ENCODE measurements at places on chromosomes 12 and 14. TPM values are rescaled to one million over a fixed set of nuclear protein-coding genes. Genes with fewer than 3 reads are reported as not detected.

Gene TDRD9
- 9.1 TPM for total RNA-seq

GRCh38 chr12:50613463-50613862, 108.7 kb downstream of the DIP2B start:
- peaks cover 10% of the 10 kb centered on the region for H3K4me1 ChIP-seq
- H3K27me3 ChIP-seq: no peaks in the 10 kb centered on the region
- no peak for DNase-seq
- H3K4me3 ChIP-seq: no peak overlapping the region

GRCh38 chr12:116959845-116960514, 49.2 kb downstream of the FBXW8 start:
- H3K4me3 ChIP-seq: no peak overlapping the region
- H3K27me3 ChIP-seq: no peaks in the 10 kb centered on the region
- H3K36me3 ChIP-seq: no peaks in the 10 kb centered on the region
- no peak overlapping the region for H3K27ac ChIP-seq
- no peak for DNase-seq
- H3K4me1 ChIP-seq: no peaks in the 10 kb centered on the region

- DNase-seq: no peak
- H3K27me3 ChIP-seq: no peaks in the 10 kb centered on the region
- peaks cover 7% of the 10 kb centered on the region for H3K4me1 ChIP-seq
Observed at GRCh38 chr14:94021416-94022157, 4.6 kb upstream of the OTUB2 start.

- H3K36me3 ChIP-seq: no peaks in the 10 kb centered on the region
- H3K4me1 ChIP-seq: no peaks in the 10 kb centered on the region
- DNase-seq: no peak
Observed at GRCh38 chr12:17108877-17109541, 503.0 kb upstream of the LMO3 start.

All from left lung (tissue), 14 donors.